ENCODE measurements at places on chromosomes 11 and 22. TPM values are rescaled to one million over a fixed set of nuclear protein-coding genes. Genes with fewer than 3 reads are reported as not detected.

GRCh38 chr11:57598831-57599155 is 1.3 kb downstream of the SERPING1 start:
- H3K4me1 ChIP-seq, result peaks cover 17% of the 10 kb centered on the region
- no peak for DNase-seq
- peak overlapping the region; percentile 59 for H3K4me3 ChIP-seq
- no peaks in the 10 kb centered on the region for H3K27me3 ChIP-seq
- peaks cover 25% of the 10 kb centered on the region for H3K36me3 ChIP-seq
- peak overlapping the region; percentile 93 for H3K27ac ChIP-seq

GRCh38 chr11:105856954-105857353 is 165.1 kb downstream of the MSANTD4 start:
- no peak overlapping the region for H3K27ac ChIP-seq
- no peaks in the 10 kb centered on the region for H3K36me3 ChIP-seq

- peak; percentile 29 for DNase-seq
- peak overlapping the region; percentile 53 for H3K27ac ChIP-seq
- no peaks in the 10 kb centered on the region for H3K36me3 ChIP-seq
- no peaks in the 10 kb centered on the region for H3K27me3 ChIP-seq
- peaks cover 31% of the 10 kb centered on the region for H3K4me1 ChIP-seq
- H3K4me3 ChIP-seq, result no peak overlapping the region
Measured at GRCh38 chr11:75635066-75635862, 33.6 kb downstream of the MAP6 start.

The PTPRCAP gene
- polyA plus RNA-seq, result 1.7 TPM

The LIF gene
- polyA plus RNA-seq, result 0.51 TPM

GRCh38 chr11:116833816-116834534 is 3.4 kb downstream of the APOA1 start:
- no peak overlapping the region for H3K4me3 ChIP-seq
- no peak overlapping the region for H3K27ac ChIP-seq
- no peak for DNase-seq
- H3K4me1 ChIP-seq, result peaks cover 37% of the 10 kb centered on the region
- no peaks in the 10 kb centered on the region for H3K36me3 ChIP-seq

GRCh38 chr11:32562839-32563599 is 20.6 kb upstream of the EIF3M start:
- H3K4me3 ChIP-seq, result no peak overlapping the region
- no peaks in the 10 kb centered on the region for H3K36me3 ChIP-seq
- H3K27me3 ChIP-seq, result peaks cover 4% of the 10 kb centered on the region

GRCh38 chr11:70299636-70300035 is 29.1 kb downstream of the PPFIA1 start:
- H3K36me3 ChIP-seq, result no peaks in the 10 kb centered on the region
- no peaks in the 10 kb centered on the region for H3K27me3 ChIP-seq
- DNase-seq, result no peak

- no peak overlapping the region for H3K4me3 ChIP-seq
- H3K4me1 ChIP-seq, result peaks cover 84% of the 10 kb centered on the region
- no peaks in the 10 kb centered on the region for H3K36me3 ChIP-seq
Measured at GRCh38 chr11:12123273-12123672, 12.9 kb downstream of the MICAL2 start.

DNA sequence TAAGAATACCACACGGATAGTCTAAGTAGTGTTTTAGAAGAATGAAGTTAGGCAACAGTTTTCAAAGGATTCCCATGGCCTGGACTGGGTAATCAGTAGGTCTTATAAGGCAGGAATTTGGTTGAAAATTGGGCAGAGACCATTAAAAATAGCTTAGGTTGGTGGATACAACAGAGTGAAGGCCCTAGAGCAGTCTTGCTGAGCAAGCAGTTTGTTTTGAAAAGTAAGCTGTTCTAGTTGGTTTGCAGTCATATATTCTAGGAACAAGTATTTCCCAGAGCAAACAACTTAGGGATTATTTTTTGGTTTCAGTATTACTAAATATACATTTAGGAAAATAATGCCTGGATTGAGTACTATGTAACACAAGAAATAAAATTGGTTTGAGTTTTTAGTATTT is 64.8 kb downstream of the MUC15 start:
- DNase-seq, result no peak
- no peak overlapping the region for H3K4me3 ChIP-seq
- no peaks in the 10 kb centered on the region for H3K27me3 ChIP-seq
- no peak overlapping the region for H3K27ac ChIP-seq

The LIPT2 gene
- polyA plus RNA-seq, result 1.5 TPM

GRCh38 chr22:18067548-18068341 is 10.0 kb upstream of the PEX26 start:
- peaks cover 23% of the 10 kb centered on the region for H3K27me3 ChIP-seq
- DNase-seq, result no peak
- H3K36me3 ChIP-seq, result no peaks in the 10 kb centered on the region
- H3K4me3 ChIP-seq, result no peak overlapping the region
- H3K27ac ChIP-seq, result peak overlapping the region; percentile 6

- peak overlapping the region; percentile 94 for H3K27ac ChIP-seq
- DNase-seq, result no peak
- H3K4me3 ChIP-seq, result no peak overlapping the region
- peaks cover 56% of the 10 kb centered on the region for H3K4me1 ChIP-seq
- H3K27me3 ChIP-seq, result no peaks in the 10 kb centered on the region
- peaks cover 26% of the 10 kb centered on the region for H3K36me3 ChIP-seq
Measured at GRCh38 chr22:31230871-31231621, 18.9 kb downstream of the LIMK2 start.

The SPON1 gene
- polyA plus RNA-seq, result 8.6 TPM

DNA sequence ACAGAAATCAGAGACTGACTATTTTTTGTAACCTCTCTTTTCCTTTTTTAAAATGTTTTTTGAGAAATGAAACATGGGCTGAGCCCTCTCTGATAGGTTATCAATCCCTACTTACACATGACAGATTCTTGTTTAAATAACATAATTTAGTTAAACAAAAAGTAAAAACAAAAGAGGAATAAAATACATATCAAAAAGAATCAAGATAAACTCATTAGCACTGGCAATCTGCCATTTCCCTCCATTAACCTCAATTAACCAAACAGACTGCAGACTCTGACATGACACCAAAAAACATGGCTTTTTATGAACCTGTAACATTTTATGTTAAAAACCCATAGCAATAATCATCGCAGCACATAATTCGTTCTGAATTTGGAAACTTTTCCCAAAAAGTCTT is 284.4 kb upstream of the MTNR1B start:
- no peak for DNase-seq
- no peaks in the 10 kb centered on the region for H3K4me1 ChIP-seq
- no peaks in the 10 kb centered on the region for H3K27me3 ChIP-seq
- H3K4me3 ChIP-seq, result no peak overlapping the region
- no peaks in the 10 kb centered on the region for H3K36me3 ChIP-seq
- no peak overlapping the region for H3K27ac ChIP-seq

DNA sequence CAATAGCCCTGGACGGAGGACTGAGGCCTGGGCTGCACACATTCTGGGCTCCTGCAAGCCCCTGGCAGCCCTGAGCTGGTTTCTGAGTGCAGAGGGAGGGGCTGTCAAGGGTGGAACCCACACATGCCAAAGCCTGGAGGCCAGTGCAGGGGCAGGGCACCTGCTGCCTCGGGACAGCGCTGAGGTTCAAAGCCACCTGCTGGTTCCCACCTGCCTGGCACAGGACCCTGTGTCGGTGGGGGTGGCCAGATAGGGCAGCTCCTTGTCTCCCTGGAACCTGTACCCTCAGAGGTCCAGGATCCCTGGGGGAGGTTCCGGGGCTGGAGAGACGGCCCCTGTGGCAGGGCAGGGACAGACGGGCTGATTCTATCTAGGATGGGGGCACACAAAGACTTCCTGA is 40.8 kb downstream of the RTN4R start:
- no peaks in the 10 kb centered on the region for H3K36me3 ChIP-seq
- no peak overlapping the region for H3K4me3 ChIP-seq
- no peak overlapping the region for H3K27ac ChIP-seq
- H3K27me3 ChIP-seq, result no peaks in the 10 kb centered on the region

DNA sequence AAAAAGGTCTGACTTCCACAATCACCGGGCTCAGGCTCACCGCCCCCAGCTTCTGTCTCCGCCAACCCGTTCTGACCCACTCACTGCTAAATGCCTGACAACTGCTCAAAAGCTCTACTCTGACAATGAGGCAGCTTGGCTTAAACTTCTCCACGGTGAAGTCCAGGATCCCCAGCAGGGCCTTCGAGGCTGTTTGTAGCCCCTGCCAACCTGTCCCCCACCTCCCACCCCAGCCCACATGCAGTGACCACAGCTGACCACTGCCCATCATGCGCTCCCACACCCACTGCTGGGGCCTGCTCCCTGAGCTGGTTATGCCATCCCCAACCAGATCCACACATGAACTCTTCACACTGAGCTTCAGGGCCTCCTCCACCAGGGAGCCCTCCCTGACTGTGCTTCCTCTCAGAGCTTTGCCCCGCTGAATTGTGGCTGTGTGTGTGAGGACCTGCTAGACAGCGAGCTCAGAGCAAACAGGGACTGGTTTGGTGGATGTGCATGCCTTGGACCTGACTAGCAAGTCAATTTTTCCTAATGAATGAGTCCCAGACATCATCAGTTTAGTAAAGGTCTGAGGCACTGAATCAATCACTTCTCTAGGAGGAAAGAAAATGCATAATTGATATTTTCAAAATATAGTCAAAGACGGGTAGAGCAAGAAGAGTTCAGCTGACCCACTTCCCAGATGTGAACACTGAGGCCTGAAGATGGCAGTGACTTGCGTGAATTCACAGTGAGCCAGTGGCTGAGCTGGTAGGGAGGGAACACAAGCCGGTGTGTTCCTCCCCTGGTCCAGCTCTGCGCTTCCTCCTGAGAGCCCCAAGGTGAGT is 7.7 kb downstream of the LRRC32 start:
- peaks cover 36% of the 10 kb centered on the region for H3K4me1 ChIP-seq
- H3K4me3 ChIP-seq, result no peak overlapping the region
- no peaks in the 10 kb centered on the region for H3K27me3 ChIP-seq

The NLRP14 gene
- not detected for polyA plus RNA-seq

DNA sequence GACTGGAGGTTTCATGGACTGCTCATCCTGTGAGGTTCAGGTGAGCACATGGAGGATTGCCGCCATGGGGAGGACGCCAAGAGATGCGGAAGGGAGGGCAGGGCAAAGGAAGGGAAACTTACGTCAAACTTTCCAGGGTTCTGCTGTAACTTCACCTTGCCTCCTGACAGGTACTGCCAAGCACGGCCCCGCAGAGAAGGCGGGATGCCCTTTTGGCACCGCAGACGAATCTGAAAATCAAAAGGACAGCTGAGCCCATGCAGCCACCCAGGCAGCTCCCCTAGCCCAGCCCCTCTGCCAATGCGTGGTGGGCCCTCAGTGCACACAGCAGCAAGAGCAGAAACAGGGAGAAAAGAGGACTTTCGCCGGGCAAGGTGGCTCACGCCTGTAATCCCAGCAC is 10.0 kb upstream of the CASTOR1 start:
- no peak overlapping the region for H3K4me3 ChIP-seq
- no peaks in the 10 kb centered on the region for H3K36me3 ChIP-seq
- no peak for DNase-seq
- peaks cover 48% of the 10 kb centered on the region for H3K4me1 ChIP-seq

The GAL gene
- not detected for polyA plus RNA-seq

DNA sequence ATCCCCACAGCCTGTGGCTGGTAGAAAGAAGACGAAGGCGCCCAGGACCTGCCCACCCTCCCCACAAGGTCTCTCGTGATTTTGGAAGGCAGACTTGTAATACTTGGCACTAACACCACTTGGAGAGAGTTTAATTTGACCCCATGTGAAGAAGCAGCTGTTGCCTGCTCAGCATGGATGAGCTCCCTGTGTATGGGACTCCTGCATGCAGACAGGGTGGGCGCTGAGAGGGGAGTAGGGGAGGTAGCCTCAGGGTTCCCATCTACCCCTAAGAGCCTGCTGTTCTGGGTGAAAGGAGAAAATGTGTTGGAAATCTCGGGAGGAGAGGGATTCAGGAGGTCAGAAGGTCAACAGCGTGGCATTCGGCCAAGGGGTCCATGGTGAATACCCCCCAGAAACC is 625.9 kb downstream of the TBC1D22A start:
- H3K27ac ChIP-seq, result no peak overlapping the region
- no peaks in the 10 kb centered on the region for H3K36me3 ChIP-seq
- H3K27me3 ChIP-seq, result peaks cover 33% of the 10 kb centered on the region
- no peak overlapping the region for H3K4me3 ChIP-seq
- DNase-seq, result no peak

The SOX6 gene
- 0.80 TPM for polyA plus RNA-seq

DNA sequence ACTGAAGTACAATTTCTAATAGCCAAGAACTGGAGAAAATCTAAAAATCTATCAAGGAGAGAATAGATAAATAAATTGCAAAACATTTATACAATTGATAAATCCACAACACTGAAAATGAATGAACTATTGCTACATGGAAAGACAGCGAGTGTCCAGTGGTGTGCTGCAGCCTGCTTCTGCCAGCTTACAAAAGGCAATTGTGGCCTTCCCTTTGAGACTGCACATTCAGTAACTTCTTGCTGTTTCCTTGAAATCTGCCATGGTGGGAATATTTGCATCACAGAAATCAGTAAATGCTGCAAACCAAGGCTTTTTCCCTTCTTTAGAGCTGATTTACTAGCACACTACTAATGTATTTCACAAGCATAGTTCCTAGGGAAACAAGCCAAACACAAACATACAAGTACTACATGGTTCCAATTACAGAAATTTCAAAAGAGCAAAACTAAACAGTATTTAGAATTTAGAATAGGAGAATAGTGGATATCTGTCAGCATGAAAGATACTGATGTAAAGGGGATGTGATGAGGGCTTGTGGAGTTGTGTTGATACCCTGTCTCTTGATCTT is 76.9 kb upstream of the TRIM77 start:
- no peak overlapping the region for H3K27ac ChIP-seq
- no peak overlapping the region for H3K4me3 ChIP-seq
- no peaks in the 10 kb centered on the region for H3K36me3 ChIP-seq
- H3K4me1 ChIP-seq, result no peaks in the 10 kb centered on the region

DNA sequence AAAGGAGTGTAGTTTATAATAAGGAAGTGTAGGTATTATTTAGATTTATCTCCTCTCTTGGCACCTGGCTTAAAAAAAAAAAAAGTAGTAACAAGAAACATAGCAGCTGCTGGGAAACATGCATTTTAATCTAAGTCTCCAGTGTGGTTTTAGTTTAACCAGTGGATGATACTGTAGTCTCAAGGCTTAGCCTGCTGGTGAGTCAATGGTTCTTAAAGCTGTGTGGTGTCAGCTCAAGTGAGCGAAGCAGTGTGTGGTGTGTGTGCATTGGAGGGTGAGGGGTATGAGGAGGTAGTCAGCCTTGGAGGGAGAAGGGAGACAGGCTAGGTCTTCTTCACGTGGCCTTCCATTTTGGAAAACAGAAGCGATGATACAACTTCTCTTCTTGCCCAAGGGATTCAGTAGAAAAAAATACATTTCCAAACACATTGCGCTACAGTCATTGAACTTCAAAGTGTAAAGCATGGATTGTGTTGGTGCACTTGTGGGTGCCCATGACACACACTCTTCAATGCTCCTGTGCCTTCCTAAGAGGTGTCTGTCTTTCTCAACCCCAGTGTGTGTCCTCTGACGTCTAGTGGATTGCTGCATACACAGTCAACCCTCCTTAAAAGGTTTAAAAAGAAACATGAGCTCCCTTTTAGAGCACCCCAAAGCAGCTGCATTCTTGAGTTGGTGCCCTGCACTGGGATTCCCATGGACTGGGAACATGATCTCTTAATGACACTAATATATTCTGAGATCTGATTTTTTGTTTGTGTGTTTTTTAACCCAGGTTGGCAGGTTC is 40.1 kb downstream of the ZBTB16 start:
- no peak overlapping the region for H3K4me3 ChIP-seq
- H3K27me3 ChIP-seq, result no peaks in the 10 kb centered on the region
- no peak for DNase-seq
- no peak overlapping the region for H3K27ac ChIP-seq
- H3K36me3 ChIP-seq, result no peaks in the 10 kb centered on the region
